ENCODE measurements at places on chromosomes 12 and 14. TPM values are rescaled to one million over a fixed set of nuclear protein-coding genes. Genes with fewer than 3 reads are reported as not detected.

CCDC197 gene
- total RNA-seq: not detected

CCDC184 gene
- 7.5 TPM for total RNA-seq

DDN gene
- 0.70 TPM for total RNA-seq

SINHCAF gene
- total RNA-seq: 87.1 TPM

FRS2 gene
- total RNA-seq: 27.9 TPM

FAIM2 gene
- total RNA-seq: 0.68 TPM

DNA sequence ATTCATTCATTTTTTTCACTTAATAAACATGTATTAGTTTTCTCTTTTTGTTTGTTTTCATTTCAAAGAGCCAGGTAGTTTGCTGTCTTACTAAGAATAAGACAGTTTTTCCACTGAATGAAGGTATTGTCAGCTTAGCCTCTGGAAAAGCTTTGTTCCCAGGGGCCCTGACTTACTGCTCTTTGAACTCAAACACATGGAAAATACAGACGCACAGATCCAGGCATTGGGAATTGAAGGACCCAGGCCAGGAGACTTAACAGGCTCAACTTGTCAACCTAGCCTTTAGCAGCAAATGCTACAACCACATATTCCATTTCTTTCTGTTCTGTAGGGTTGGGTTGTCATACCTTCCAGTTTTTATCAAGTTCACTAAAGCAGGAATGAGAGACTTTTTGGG is 38.5 kb upstream of the SLCO1C1 start:
- DNase-seq: no peak

- no peak for DNase-seq
These were observed 16.1 kb upstream of the KRT73 start for GRCh38 chr12:52634266-52635056.

DNA sequence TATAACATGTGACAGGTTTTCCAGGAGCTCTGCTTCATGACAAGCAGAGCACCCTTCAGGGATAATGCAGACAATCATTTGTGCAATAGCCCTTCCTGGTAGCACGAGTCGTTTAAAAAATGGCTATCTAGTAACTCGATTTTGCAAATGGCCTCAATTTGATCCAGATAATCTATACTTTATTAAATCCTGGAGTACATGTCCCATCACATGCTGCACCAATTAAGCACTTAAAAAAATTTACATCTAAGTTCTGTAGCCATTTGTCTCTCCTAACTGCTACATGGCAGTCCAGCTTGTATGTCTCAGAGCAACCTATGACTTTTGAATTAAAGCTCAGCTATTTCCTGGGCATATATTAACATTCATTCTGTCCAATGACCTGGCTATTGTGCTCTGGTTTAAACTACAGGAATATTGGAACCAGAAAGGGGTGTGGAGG is 79.8 kb downstream of the TTC8 start:
- no peak for DNase-seq

DNA sequence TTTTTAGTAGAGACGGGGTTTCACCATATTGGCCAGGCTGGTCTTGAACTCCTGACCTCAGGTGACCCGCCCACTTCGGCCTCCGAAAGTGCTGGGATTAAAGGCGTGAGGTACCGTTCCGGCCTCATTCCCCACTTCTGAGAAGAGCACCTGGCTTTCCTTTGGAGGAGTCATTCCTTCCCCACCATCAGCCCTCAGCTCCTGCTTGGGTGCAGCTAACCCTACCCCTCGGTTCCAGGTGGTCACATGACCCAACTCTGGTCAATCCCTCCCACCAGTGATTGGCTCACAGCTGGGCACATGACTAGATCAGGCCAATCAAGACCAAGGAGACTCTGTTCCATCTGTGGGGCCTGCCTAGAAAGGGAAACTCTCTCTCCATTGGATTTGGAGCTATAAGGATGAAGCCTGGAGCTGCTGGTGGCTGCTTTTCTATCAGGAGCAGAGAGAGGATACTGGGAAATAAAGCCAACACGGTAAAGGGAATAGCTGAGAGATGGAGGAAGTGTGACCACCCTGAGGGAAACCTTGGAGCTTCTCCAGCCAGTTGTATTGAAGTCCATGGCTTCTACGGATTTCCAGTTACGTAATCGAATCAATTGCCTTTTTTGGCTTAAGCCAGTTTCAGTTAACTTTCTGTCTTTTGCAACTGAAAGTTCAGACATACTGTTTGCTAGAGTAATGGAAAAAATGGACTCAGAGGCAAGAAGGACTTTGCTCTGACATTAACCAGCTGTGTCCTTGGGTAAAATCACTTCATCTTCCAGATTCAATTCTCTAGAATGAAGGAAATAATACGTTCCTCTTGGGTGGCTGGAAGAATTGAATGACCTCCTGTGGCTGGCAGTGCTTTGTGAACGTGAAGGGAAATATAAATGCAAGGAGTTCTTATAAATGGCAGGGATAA is 19.7 kb upstream of the IFT81 start:
- no peak for DNase-seq

DNA sequence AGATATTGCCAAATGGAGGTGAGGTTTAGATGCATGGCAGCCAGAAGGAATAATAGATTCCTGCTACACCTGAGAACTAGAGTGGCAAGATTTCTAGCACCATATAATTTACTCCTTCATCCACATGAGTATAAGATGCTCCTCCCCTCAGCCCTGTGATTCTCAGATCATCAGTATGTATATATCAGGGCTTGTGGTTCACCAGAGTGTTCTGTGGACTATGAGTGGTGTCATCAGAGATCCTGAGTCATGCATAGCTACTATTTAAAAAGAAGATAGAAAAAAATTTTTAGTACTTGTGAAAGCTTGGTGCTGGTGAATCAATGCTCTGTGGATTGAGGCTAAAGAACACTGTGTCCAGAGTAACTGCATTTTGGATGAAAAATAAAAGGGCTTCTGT is 285.9 kb downstream of the BMP4 start:
- DNase-seq: no peak

DNA sequence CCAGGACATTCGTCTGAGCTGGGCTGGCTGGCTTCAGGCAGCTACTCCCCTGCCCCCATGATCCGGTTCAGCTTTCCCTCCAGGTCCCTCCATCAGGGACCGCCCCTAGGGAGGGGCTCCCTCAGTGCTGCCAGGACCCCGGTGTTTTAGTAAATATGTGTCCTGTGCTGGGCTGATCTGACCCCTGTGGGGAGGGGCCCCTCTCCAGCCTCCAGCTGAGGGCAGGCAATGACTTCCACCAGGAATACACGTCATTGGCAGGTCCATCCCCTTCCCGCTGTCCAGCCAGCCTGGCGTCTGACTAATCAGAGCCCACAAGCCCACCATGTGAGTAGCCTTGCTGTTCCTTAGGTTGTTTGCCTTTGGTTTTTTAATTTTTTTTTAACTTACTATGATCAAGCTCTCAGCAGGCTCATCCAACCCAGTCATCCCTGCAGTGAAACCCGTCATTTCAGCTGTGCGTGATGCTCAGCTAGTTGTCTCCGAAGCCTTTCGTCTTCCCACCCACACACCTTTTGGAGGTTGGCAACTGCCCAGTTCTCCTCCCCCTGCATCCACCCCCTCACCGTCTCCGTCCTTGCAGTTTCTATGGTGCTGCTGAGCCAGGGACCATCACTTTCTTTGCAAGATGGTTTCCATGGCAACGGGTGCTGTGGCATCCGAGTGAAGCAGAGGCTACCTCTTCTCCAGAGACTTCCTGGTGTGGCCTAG is 16.0 kb upstream of the SERPINA4 start:
- DNase-seq: no peak

DNA sequence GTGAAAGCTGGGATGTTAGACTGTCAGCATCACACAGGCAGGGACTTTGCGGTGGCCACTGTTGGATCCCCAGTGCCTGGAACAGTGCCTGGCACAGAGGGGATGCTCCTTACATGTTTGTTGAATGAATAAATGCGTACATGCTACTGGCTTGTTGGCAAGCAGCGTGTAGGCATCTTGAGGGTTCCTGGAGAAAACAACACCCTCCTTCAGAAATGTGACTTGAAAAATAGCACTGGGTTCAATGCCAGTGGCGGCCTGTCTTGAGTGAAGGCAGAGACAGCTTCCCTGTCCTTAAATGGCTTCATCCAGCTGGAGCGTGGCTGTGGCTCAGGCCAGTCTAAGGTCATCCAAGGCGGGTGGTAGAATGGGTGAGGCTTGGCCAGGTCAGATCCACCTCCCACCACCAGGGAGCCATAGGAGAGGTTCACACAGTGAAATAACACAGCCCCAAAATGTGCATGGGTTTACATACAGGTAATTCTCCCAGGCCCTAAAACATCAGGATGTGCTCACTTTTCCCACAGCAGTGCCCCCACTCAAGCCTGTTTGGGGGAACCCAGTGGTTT is 171.4 kb downstream of the PHETA1 start:
- DNase-seq: no peak

DNA sequence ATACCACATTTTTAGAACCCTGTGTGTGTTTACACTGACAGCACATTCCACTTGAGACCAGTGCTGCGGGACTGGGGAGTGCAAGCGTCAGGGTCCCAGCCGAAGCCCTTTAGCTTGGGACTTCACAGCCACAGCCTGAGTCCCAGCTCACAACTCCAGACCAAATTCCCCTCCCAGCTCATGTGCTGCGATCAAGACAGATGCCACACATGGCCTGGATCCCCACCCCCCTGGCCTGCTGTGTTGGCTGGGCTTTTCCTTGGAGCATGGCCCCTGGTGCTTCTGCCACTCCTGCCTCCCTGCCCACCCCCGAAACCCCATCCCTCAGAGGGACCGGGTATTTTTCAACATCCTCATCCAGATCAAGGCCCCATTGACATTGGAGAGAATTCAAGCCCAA is 63.7 kb downstream of the WDR20 start:
- no peak for DNase-seq

Measured in T-helper 17 cell (primary cell).